Activated T-helper 9 cell treated with anti-CD3 and anti-CD28 coated beads, Interleukin-2, amount 50 U/mL, for 16 hours (primary cell): ENCODE measurements at places on chromosomes 4 and X.

GRCh38 chr4:8775121-8775520 is 96.5 kb downstream of the HMX1 start:
- DNase-seq: no peak

DNA sequence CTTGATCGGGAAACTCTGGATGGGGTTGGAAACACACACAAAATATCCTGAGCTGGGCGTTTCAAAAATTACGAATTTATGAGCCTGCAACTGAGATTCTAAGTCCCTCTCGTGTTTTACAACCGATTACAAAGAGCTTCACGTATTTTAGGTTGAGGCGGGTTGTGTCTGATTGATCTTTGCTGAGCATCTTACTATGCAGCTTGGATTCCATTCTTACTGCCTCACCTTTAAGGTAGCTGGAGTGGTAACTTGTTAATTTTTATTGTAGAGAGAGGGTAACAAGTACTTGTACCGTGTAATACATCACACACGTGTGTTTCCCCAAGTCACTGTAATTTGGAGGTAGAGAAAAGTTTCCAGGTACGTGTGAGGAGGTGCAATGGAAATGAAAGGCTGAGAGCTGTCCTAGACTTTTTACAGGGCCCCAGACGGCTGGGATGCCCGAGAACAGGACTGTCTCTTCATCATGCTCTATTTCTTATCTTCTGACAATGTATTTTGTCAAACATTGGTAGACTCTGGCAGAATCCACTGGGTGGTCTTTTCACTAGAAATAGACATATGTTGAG is 97.8 kb upstream of the TENM3 start:
- DNase-seq: no peak

- no peak for DNase-seq
Measured at GRCh38 chr4:26420438-26420837, 69.8 kb downstream of the CCKAR start.

DNA sequence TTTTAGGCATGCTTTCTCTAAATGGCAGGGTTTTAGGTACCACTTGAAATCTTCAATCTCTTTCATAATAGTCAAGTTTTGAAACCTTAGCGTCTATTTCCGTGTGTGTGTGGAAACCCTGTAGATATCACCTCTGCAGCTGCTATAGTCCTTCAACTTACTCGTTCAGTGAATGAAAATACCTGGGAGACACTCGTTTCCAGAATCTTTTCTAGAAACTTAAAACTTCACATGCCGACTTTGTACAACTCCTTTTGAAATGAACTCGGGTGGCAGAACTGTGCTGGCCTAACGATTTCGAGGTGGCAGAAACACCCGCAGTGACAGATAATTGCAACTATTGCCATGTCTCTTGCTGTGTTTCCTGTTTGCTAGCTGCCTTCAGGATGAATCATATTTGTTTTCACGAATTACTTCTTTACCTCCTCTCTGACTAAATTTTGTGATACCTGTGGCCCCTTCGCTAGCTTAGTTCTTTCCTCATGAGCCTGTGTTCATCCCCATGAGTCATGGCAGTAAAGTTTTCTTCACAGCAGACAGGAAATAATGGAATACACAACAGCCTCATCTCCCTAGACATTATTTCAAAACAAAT is 104.7 kb upstream of the SMIM10 start:
- DNase-seq: no peak

GRCh38 chr4:132334081-132334480 is 815.0 kb upstream of the PCDH10 start:
- DNase-seq: no peak
